Common myeloid progenitor, CD34-positive (primary cell): ENCODE measurements at places on chromosomes 2 and 18.

GRCh38 chr2:11764359-11764758 is 17.9 kb downstream of the LPIN1 start:
- peaks cover 16% of the 10 kb centered on the region for H3K36me3 ChIP-seq
- peaks cover 65% of the 10 kb centered on the region for H3K4me1 ChIP-seq
- H3K27me3 ChIP-seq = no peaks in the 10 kb centered on the region
- DNase-seq = no peak
- H3K27ac ChIP-seq = no peak overlapping the region

GRCh38 chr2:182435754-182436153 is 8.9 kb upstream of the PDE1A start:
- H3K36me3 ChIP-seq = no peaks in the 10 kb centered on the region
- H3K4me3 ChIP-seq = no peak overlapping the region
- no peak overlapping the region for H3K27ac ChIP-seq

DNA sequence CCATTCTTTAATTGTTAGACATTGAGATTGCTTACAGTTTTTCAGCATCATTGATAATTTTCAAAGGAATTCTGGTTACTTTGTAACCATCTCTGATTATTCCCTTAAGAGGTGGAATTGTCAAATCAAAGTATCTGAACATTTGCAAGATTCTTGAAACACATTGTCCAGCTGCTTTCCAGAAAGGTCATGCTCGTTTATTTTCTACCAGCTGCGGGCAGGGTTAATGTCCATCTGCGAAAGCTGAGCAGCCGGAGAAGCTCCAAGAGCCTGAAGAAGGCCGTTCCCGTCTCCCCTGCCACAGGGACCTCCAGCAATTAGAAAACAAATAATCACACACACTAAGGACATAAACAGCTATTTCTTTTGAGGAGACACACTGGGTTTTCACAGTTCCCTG is 76.1 kb upstream of the TXNDC2 start:
- no peak for DNase-seq
- peaks cover 5% of the 10 kb centered on the region for H3K36me3 ChIP-seq
- H3K4me1 ChIP-seq = no peaks in the 10 kb centered on the region
- no peak overlapping the region for H3K27ac ChIP-seq
- no peaks in the 10 kb centered on the region for H3K27me3 ChIP-seq

DNA sequence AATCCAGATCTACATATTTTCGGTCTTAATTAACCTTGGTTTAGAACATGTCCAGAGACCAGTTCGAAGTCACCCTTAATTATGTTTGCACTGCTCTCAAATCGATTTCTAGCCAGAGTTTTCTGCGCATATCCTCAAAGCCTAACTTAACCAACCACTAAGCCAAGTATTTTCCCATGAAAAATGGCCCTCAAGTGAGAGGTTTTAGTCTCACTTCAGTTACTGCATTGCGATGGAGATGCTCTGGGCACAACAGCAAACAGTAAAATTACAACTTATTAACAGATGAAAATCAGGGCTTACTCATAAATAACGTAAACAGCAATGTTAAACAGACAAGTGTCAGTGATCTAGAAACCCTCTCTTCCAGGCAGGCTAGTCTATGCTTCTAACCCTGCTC is 4.5 kb downstream of the RTN4 start:
- H3K4me1 ChIP-seq = peaks cover 13% of the 10 kb centered on the region
- H3K27ac ChIP-seq = no peak overlapping the region
- DNase-seq = no peak
- H3K27me3 ChIP-seq = no peaks in the 10 kb centered on the region
- H3K4me3 ChIP-seq = no peak overlapping the region

DNA sequence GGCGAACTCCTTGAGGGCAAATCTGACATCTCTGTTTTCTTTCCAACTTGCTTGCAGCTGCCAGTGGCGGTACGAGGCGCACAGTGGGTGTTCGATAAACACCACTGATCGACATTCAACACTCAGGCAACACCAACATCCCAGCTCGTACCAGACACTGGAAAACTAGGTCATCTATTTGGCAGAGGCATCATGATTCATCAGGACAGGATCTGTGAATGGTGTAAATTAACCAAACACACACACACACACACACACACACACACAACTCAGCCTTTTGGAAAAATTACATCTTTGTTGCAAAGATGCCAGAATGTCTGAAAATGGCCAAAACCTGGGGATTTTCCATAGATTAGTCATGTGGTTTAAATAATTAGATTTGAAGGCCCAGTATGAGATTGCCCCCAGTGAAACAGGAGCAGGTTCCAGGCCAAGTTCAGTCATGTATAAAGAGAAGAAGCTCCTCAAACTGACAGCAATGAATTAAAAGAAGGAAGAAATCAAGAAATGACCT is 150.5 kb upstream of the NCKAP5 start:
- DNase-seq = no peak
- H3K36me3 ChIP-seq = no peaks in the 10 kb centered on the region
- H3K4me3 ChIP-seq = no peak overlapping the region
- H3K4me1 ChIP-seq = no peaks in the 10 kb centered on the region
- H3K27ac ChIP-seq = no peak overlapping the region

DNA sequence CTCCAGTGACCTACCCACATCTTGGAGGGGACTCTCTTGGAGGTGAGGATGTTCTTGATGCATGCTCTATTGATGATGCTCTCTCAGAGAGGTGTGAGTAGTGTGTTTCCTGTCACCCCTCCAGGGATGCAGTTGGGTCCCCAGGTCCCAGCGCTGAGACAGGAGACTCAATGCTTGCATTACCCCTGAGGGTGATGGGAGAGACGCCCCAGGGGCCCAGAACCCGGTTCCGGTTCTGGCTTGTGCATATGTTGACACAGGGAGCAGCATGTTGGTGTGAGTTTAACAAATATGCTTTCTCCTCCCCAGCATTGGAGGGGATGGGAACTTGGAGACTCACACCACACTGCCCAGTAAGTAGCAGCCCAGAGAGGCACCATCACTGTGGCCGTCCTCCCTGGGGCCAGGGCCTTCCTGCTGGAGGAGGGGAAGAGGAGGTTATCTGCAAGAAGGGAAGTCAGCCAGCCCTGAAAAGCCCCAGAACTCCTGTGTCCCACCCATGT is 124.5 kb downstream of the PLB1 start:
- no peak overlapping the region for H3K27ac ChIP-seq
- H3K36me3 ChIP-seq = no peaks in the 10 kb centered on the region
- H3K27me3 ChIP-seq = no peaks in the 10 kb centered on the region
- no peak overlapping the region for H3K4me3 ChIP-seq
- H3K4me1 ChIP-seq = peaks cover 48% of the 10 kb centered on the region

- no peak for DNase-seq
- H3K4me3 ChIP-seq = no peak overlapping the region
- no peaks in the 10 kb centered on the region for H3K36me3 ChIP-seq
Observed at GRCh38 chr2:120619579-120619978, 116.1 kb upstream of the GLI2 start.

GRCh38 chr2:43009448-43009847 is 217.0 kb downstream of the ZFP36L2 start:
- no peak overlapping the region for H3K27ac ChIP-seq
- no peak overlapping the region for H3K4me3 ChIP-seq
- no peaks in the 10 kb centered on the region for H3K36me3 ChIP-seq
- H3K4me1 ChIP-seq = peaks cover 37% of the 10 kb centered on the region

DNA sequence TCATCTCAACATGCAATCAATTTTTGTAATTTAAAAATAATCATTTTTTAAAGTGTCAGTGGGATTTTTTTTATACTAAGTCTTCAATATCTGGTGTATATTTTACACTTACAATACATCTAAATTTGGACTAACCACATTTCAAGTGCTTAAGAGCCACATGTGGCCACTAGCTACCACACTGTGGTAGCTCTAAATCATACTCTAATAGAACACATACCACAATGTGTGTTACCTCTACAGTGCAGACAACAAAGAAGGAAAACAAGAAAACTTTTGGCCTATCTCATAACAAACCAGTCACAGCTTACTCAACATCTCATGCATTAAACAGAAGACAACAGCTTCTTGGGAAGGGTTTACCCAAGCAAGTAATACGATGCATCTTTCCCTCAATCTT is 24.5 kb downstream of the PIAS2 start:
- H3K4me1 ChIP-seq = no peaks in the 10 kb centered on the region
- H3K4me3 ChIP-seq = no peak overlapping the region
- no peak overlapping the region for H3K27ac ChIP-seq
- no peaks in the 10 kb centered on the region for H3K27me3 ChIP-seq

GRCh38 chr2:37851828-37852584 is 73.1 kb upstream of the RMDN2 start:
- no peak overlapping the region for H3K4me3 ChIP-seq
- peaks cover 19% of the 10 kb centered on the region for H3K4me1 ChIP-seq
- H3K27ac ChIP-seq = peak overlapping the region; percentile 37
- H3K27me3 ChIP-seq = no peaks in the 10 kb centered on the region

- DNase-seq = no peak
- H3K4me1 ChIP-seq = peaks cover 13% of the 10 kb centered on the region
- no peaks in the 10 kb centered on the region for H3K27me3 ChIP-seq
Observed at GRCh38 chr2:240917009-240917683, 11.0 kb downstream of the CROCC2 start.

- H3K27ac ChIP-seq = no peak overlapping the region
- H3K27me3 ChIP-seq = no peaks in the 10 kb centered on the region
- DNase-seq = no peak
- H3K4me1 ChIP-seq = peaks cover 35% of the 10 kb centered on the region
Observed at GRCh38 chr2:160373263-160373662, 120.3 kb downstream of the RBMS1 start.

GRCh38 chr2:176187899-176188773 is at the start of gene HOXD1:
Gene HOXD1, plus strand, starts transcription at chr2:176188668. Its CDS starts 134 bp downstream, at chr2:176188802.
- peaks cover 30% of the 10 kb centered on the region for H3K27me3 ChIP-seq
- H3K4me1 ChIP-seq = peaks cover 25% of the 10 kb centered on the region

DNA sequence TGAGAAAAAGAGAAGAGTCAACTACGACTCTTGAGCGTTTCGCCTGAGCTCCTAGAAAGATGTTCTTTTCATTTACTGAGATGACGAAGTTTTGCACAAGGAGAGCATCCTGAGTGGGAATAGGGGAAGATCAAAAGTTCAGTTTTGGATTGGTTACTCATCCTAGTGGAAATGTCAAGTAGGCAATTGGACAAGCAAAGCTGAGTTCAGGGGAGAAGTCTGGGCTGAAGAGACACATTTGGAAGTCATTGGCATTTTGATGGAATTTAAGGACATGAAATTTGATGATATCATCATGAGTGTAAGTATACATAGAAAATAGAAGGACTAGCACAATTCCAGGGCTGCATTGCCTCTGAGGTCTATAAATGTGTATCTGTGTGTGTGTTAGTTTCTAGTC is 416.6 kb downstream of the RAD51AP2 start:
- no peak overlapping the region for H3K27ac ChIP-seq
- no peak overlapping the region for H3K4me3 ChIP-seq
- no peak for DNase-seq
- H3K36me3 ChIP-seq = no peaks in the 10 kb centered on the region
- H3K4me1 ChIP-seq = peaks cover 5% of the 10 kb centered on the region

GRCh38 chr2:185862657-185863398 is 124.2 kb downstream of the FSIP2 start:
- H3K36me3 ChIP-seq = no peaks in the 10 kb centered on the region
- no peak overlapping the region for H3K27ac ChIP-seq
- no peaks in the 10 kb centered on the region for H3K27me3 ChIP-seq
- H3K4me1 ChIP-seq = no peaks in the 10 kb centered on the region
- H3K4me3 ChIP-seq = no peak overlapping the region

DNA sequence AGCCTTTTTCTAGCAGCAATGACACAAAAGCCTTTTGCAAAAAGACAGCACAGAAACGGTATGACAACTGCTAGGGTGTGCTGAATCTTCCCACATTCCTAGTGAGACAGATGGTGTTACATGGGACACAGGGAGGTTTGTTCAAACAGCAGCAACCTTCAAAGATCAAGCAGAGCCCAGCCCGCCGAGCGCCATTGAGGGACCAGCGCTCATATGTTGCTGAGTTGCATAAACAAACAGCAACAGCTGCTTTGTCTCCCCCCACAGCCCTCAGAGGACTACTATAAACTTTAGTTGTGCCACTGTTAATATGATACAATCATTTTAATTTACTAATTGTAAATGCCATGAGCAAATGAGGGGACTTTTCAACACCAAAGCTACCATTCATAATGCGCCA is 117.7 kb downstream of the ZEB2 start:
- peaks cover 14% of the 10 kb centered on the region for H3K4me1 ChIP-seq
- H3K36me3 ChIP-seq = peaks cover 82% of the 10 kb centered on the region
- no peak overlapping the region for H3K27ac ChIP-seq
- DNase-seq = no peak
- H3K27me3 ChIP-seq = no peaks in the 10 kb centered on the region
- H3K4me3 ChIP-seq = no peak overlapping the region

GRCh38 chr2:218026676-218027425 is 24.1 kb upstream of the TNS1 start:
- H3K4me1 ChIP-seq = no peaks in the 10 kb centered on the region
- H3K36me3 ChIP-seq = no peaks in the 10 kb centered on the region
- no peaks in the 10 kb centered on the region for H3K27me3 ChIP-seq
- no peak for DNase-seq
- no peak overlapping the region for H3K27ac ChIP-seq

- peaks cover 45% of the 10 kb centered on the region for H3K4me1 ChIP-seq
- DNase-seq = no peak
- H3K27ac ChIP-seq = peak overlapping the region; percentile 95
- no peaks in the 10 kb centered on the region for H3K27me3 ChIP-seq
- H3K36me3 ChIP-seq = peaks cover 2% of the 10 kb centered on the region
- peak overlapping the region; percentile 92 for H3K4me3 ChIP-seq
Observed at GRCh38 chr2:84972207-84972783, 1.3 kb downstream of the KCMF1 start.

- peak; percentile 24 for DNase-seq
- peaks cover 10% of the 10 kb centered on the region for H3K4me1 ChIP-seq
- H3K27me3 ChIP-seq = no peaks in the 10 kb centered on the region
Observed at GRCh38 chr18:59067873-59068272, 71.8 kb upstream of the SEC11C start.

DNA sequence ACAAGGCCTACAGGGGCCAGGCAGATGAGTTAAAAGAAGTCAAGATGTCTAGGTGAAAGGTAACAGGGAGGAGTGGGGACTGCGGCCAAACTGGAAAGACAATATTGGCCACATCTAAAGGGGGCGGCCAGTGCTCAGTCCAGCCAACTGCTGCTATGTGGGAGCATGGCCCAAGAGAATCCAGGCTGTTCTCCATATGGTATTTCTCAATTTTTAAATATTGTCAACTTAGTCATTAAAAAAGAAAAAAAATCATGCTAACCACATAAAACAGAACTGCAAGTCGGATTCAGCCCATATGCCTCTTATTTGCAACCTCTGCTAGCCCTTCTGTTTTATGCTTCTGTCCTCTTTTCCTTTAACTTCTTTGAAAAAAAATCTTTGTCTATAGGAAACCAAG is 14.8 kb downstream of the TRABD2A start:
- H3K36me3 ChIP-seq = no peaks in the 10 kb centered on the region
- H3K4me1 ChIP-seq = no peaks in the 10 kb centered on the region
- H3K27ac ChIP-seq = no peak overlapping the region
- no peak overlapping the region for H3K4me3 ChIP-seq
- H3K27me3 ChIP-seq = no peaks in the 10 kb centered on the region

- no peaks in the 10 kb centered on the region for H3K4me1 ChIP-seq
- no peak overlapping the region for H3K4me3 ChIP-seq
- no peaks in the 10 kb centered on the region for H3K36me3 ChIP-seq
Observed at GRCh38 chr2:209451209-209451834, 27.5 kb downstream of the MAP2 start.

GRCh38 chr2:187438455-187438854 is 9.6 kb downstream of the CALCRL start:
- no peaks in the 10 kb centered on the region for H3K27me3 ChIP-seq
- DNase-seq = no peak
- no peak overlapping the region for H3K27ac ChIP-seq
- H3K36me3 ChIP-seq = no peaks in the 10 kb centered on the region

- no peak overlapping the region for H3K27ac ChIP-seq
- no peaks in the 10 kb centered on the region for H3K36me3 ChIP-seq
- no peak overlapping the region for H3K4me3 ChIP-seq
- no peak for DNase-seq
Observed at GRCh38 chr2:219676586-219676985, 49.2 kb downstream of the SLC4A3 start.
